ENCODE measurements at places on chromosomes 7 and 10.

GRCh38 chr10:130729876-130730275 lies 581.6 kb downstream of the TCERG1L start:
- no peak for DNase-seq

DNA sequence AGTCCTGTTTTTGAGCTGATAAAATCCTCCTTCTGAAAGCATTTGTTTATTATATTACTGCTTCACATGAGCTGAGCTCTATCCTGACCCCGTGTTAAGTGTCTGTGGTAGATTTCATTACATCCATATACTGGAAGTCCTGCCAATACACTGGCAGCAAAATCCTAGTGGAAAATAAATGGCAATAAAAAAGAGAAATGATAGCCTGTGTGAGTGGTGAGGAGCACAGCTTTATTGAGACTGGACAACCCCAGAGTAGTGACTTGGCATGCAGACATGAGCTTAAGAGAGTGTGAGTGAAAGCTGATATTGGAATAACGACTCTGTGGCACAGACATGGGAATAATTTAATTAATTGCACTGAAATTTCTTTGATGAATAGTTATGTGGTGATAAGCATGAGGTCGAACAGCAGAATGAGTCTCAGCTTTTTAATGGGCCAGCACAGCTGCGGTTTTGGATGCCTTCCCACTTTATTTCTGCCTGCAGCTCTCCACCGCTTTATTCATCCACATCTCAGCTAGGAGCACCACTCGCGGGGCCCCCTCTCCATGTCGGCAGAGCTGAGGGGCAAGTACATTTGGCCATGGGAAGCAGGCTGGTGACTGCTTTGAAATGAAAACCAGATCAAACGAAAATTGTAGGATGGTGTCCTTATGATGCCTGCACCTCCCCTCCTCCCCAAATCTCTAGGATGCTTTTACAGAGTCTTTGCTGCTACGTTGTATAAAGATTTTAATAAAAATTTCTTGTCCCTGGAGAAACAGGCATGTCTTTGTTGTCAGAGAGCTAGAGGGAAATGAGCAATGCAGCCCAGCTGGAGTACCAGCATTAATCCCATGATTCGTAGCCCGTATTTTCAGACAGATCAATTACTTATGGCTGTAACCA lies 494.3 kb downstream of the AUTS2 start:
- DNase-seq, result peak; percentile 71

- no peak for DNase-seq
These were observed 17.0 kb upstream of the INSIG1 start for GRCh38 chr7:155280446-155281397.

- no peak for DNase-seq
These were observed 29.1 kb downstream of the EPC1 start for GRCh38 chr10:32317795-32318357.

DNA sequence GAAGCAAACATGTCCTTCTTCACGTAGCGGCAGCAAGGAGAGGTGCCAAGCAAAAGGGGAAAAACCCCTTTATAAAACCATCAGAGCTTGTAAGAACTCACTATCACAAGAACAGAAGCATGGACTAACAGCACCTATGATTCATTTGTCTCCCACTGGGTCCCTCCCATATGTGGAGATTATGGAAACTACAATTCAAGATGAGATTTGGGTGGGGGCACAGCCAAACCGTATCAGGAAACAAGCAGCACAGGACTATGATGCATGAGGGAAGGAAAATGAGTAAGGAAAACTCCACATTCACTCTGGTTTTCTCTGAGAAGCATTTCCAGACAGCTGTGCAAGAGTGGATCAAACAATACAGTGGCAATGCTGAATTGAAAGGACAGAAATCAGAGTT lies 81.6 kb downstream of the RSU1 start:
- no peak for DNase-seq

DNA sequence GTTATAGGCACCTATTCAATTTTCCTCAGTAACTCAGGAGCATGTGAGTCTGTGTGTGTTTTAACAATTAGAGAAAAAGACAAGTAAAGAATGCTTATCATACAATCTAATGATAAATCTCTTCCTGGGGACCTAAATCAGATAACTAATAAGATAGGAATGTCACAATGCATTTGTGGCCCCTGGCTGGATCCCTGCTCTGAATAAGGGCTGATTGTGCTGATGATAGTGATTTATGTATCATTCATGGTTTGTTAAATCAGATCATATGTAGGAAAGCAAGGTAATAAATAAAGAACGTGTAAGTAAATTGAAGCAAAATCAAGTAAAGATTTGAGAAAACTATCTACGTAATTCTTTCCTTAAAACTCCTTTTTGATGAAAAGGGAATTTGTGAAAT lies 145.9 kb downstream of the C7orf25 start:
- DNase-seq, result no peak

DNA sequence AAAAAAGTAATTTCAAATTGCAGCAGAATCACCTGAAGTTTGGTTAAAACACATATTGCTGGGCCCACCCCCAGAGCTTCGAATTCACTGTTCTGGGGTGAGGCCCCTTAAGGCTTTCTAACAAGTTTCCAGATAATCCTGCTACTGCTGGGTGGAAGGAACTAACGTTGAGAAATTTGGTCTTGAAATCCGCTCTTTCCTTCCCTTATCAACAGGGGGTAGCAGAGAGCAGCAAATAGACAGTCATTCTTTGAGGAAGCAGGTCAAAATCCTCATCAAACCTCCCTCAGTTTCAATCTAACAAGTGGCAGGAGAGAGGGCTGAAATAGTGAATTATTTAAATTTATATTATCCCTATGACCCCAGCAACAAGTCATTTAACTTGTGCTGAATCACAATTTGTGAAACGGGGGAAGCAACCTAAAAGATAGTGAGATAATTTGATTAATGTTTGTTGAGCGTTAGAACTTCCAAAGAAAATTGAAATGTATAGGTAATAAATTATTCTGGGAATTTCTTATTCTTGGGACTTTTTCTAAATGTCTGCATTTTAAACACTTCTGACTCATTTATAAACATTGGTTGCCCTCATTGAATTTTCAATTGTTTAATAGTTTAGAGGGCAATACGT lies 21.7 kb upstream of the MALSU1 start:
- peak; percentile 56 for DNase-seq

All from BE2C (cell line).